Head of caudate nucleus (tissue), 42 donors: ENCODE measurements at places on chromosomes 16 and 17.

DNA sequence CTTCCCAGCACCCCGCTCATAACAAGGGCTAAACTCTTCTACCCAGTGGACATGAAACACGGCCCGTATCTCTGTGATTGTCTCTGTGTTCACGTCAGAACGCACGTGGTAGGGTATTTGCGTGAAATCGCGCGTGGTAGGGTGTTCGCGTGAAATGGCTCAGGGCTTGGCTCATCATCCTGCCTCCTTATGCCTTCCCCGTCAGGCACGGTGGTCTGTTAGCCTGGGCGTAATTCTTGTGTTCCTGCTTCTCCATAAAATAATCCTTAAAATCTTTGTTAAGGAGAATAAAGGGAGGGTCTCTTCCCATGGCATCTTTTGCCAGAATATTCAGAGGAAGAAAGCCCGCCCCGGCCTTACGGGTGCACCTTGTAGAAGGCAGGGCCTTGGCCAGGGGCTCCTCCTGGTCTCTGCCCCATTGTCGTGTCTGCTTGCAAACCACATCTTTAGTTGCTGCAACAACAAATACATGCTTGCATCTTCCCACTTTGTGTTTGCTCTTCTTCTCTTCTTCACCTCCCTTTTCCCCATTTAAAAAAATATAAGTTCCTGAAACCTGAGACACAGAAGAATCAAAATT, 116.7 kb upstream of the CHMP6 start:
- DNase-seq, result no peak

DNA sequence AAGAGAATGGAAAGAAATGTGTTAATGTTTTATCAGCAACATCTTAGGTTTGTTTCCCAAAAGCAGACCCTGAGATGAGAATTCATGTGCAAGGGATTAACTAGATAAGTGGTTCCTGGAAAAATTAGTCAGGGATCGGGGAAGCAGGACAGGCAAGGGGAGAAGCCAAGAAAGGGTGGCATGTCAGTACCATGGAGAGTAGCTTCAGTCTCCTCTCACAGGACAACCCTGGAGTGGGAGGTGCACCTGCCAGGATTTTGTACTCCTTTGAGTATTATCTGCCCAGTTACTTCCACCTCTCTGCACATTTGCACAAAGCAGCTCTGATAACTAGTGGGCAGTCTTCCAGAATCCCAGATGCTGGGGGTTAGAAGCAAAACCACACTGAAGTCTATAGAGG, 117.0 kb downstream of the RGS9 start:
- no peak for DNase-seq

DNA sequence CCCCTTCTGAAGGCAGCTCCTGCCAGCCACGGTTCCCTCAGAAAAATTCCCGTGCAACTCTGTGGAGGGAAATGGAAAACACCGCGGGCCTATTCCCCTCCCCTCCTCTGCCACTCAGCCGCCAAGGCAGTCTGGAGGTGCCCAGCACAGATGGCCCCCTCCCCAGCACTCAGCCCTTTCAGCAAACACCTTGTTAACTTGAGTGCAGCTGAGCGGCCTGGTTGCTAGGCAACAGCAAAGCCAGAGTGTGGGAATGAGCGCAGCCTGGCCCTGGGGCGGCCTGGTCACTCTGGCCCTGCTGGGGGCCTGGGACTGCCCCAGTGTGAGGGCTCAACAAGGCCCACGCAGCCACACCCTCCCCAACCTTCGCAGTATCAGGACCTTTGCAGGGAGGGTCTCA, 32.8 kb downstream of the CACNA1G start:
- no peak for DNase-seq

DNA sequence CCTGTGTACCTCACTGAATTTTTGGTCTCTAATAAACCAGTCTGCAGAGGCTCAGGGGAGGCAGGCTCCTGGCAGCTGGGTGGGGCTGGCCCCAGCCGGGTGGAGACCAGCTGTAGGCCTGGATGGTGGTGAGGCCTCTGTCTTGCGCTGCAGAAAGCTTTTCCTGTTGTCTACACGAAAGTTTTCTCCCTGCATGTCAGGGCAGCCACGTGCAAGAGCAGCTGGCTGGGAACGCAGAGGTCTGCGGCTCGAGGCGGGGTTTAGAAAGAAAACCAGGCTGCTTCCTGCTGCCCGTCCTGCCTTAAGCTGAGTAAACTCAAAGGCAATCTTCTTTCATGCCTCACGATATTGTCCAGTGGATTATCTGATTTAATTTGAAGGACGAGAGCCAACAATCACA, 2.4 kb downstream of the SERPINF1 start:
- no peak for DNase-seq

DNA sequence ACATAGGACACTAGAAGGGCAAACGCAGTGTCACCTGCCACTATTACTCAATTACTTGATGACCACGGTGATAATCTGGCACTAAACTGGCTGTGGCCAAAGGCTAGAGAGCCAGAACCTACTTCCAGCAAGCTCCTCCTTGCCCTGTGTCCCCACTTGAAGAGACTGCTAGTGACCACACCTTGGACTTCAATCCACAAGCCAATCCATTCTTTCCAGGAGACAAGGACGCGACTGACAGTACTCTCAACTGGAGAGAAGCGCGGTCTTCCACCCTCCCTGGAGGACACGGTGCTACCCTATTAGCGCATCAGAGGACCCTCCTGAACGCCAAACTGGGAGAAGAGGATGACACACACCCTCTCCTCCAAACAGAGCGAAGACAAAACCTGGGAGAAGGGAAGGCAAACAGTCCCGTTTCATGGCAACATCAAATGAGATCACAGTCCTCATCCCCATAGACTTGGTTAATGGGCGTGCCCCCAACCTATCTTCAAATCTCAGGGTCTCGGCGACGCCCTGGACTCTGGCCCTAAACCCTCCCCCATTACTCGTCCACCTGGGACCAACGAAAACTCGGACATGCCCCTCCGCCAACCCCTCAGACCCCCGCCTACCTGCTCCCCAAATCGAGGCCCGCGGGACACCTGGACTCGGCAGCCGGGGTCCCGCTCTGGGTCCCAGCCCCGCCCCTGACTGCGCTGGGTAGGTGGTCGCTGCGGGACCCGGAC, 508 bp downstream of the FLCN start:
- DNase-seq, result no peak

DNA sequence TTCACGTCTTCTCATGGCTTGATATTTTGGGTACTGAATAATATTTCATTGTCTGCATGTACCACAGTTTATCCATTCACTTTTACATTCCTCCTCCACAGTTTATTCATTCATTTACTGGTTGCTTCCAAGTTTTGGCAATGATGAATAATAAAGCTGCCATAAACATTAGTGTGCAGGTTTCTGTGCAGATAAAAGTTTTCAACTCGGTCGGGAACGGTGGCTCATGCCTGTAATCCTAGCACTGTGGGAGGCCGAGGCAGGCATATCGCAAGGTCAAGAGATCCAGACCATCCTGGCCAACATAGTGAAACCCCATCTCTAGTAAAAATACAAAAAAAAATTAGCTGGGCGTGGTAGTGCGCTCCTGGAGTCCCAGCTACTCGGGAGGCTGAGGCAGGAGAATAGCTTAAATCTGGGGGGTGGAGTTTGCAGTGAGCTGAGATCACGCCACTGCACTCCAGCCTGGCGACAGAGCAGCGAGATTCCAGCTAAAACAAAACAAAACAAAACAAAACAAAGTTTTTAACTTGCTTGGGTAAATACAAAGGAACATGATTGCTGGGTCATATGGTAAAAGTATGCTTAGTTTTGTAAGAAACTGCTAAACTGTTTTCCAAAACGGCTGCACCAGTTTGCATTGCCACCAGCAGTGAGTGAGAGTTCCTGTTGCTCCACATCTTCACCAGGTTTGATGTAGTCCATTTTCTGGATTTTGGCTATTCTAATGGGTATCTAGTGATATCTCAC, 89.5 kb downstream of the WWP2 start:
- no peak for DNase-seq

DNA sequence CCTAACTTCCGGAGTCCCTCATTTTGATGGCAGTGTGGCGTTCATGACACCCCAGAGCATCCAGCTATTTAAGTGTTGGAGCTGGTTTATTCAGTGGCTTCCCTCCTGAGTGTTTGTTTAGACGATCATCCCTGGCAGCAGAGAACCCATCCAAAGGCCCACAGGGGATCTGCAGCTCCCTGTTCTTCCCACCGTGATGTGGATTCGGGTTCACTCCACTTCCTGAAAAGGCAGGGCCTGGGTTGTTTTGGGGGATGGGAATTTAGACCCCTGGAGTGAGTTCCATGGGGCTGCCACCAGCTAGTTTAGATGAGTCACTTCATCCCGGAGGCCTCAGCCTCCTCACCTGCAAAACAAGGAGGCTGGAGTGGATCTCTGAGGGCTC, 2.3 kb downstream of the KSR1 start:
- DNase-seq, result no peak

GRCh38 chr16:9297437-9298113, 206.1 kb downstream of the HAPSTR1 start:
- DNase-seq, result peak; percentile 64

GRCh38 chr16:1464894-1465566, 9.8 kb downstream of the CLCN7 start:
- no peak for DNase-seq

GRCh38 chr16:87414251-87414680, 22.1 kb downstream of the MAP1LC3B start:
- DNase-seq, result no peak

DNA sequence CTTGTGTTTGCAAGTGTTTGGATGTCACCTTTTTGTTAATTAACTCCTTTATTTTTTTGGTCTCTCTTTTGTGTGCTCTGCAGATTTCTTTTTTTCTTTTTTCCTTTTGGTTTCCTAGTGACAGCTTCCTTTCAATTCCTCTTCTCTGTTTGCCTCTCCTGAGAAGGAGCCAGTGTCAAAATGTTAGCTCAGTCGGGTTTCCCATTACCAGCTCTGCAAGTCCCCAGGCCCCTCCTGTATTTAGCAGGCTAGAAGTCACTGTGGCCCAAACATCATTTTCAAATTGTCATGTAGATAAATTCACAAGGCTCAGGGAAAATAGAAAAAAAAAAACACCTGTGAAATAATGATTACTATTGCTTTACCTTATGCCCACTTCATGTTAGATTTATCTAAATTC, 1621.6 kb downstream of the CDH8 start:
- no peak for DNase-seq

DNA sequence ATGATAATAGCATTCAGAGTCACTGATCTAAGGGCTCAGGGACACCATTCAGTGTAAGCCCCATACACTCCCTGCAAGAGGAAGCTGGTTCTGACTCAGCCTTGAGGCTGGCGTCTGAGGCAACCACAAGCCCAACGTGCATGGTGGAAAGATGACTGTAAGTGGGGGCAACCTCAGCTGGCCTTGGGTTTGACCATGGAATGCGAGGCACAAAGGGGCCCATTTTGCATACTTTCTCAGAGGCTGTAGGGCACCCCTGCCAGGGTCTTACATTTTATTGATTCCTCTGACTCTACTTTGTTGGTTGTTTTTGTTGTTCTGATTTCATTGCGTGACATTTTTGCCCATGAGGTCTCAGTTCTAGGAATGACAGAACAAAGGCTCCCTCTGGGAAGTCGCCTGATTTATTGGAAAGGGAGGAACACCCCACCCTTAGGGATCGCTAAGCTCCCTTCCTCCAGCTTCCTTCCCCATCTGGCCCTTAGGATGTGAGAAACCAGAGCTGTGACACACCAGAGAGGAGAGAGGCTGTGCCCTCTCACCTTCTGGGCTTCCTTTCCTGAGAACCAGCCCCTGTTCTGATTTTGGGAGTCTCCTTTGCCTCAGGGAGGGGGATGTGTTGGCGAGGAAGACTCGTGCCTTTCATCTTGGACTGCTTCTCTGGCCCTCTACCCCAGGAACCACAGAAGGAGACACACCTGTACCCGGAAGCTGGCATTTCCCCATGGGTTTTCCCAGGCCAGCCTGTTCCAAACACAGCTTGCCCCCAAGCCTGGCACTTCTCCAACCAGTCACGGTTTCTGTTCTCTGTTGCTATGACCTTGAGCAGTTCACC, 5.6 kb upstream of the CIITA start:
- peak; percentile 37 for DNase-seq

GRCh38 chr16:69691980-69692911, 34.1 kb downstream of the NQO1 start:
- DNase-seq, result no peak

DNA sequence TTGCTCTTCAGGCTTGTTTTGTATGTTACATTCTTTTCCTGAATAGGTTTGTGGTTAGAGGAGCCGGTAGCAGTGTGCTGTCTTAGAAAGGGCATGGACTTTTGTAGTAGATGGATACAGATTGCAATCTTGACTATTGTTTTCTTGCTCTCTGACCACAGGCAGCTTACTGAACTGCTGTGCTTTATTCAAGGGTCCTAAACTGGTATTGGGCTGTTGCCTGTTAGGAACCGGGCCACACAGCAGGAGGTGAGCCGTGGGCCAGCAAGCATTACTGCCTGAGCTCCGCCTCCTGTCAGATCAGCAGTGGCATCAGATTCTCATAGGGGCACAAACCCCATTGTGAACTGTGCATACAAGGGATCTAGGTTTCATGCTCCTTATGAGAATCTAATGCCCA, 373.9 kb downstream of the CPPED1 start:
- no peak for DNase-seq

GRCh38 chr17:7383742-7384488, 3.0 kb downstream of the TNK1 start:
- peak; percentile 72 for DNase-seq

DNA sequence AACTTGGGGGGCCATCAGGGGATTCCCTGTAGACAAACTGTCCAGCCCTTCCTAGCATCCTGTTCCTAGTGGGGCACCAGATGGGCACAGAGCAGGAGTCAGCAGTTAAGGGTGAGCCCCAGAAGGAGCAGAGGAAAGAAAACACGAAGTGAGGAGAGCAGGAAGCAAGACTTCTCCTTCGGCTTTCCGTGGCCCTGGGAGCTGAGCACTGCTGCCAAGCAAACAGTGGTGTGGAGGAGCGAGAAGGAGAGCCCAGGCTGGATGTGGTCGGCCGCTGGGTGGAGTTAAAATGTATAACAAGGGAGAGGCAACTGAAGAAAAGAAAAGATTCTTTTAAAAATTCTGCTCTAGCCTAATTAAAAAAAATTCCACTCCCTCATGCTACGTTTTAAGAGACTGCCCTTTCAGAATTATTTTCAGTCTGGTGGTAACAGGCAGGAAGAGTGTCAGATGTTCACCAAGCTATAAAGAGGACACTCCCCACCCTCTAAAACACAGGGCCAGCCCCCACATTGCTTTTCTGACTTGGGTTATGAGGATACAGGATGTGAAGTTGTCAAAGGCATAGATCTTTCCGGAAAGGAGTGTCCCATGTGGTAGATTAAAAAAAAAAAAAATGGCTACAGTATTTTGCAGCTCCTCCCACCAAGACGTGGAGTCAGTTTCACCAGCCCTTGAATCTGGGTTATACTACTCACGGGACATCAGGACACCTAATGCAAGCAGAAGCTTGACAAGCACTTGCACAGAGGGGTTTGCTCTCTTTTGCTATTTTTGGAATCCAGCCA, 74.9 kb upstream of the ZFHX3 start:
- peak; percentile 35 for DNase-seq

GRCh38 chr17:40482722-40483121, 18.7 kb downstream of the TNS4 start:
- no peak for DNase-seq

- DNase-seq, result peak; percentile 89
Measured at GRCh38 chr16:49281843-49282642, 405 bp upstream of the CBLN1 start.

- peak; percentile 85 for DNase-seq
Measured at GRCh38 chr17:17682737-17683680, 1.8 kb downstream of the RAI1 start.
